Naive thymus-derived CD8-positive, alpha-beta T cell (primary cell): ENCODE measurements at places on chromosomes 7 and 10. TPM values are rescaled to one million over a fixed set of nuclear protein-coding genes. Genes with fewer than 3 reads are reported as not detected.

SERPINE1 gene
- total RNA-seq, result 0.11 TPM

DNA sequence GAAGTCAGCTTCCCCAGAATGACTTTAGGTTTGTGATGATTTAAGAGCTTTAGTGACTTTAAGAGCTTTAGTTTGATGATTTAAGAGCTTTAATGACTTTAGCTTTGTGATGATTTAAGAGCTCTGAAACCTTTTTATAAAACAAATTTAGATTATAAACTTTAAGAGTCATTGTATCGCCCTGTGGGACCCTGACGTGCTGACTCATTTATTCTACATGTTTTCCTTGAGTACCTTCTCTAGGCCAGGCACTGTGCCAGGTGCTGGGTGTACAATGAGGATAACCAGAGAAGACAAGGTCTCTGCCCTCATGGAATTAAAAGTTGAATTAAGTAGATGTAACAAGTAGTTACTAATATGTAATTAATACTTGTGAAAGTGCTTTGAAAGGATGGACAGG lies 45.4 kb downstream of the CNNM1 start:
- no peak for DNase-seq

DNA sequence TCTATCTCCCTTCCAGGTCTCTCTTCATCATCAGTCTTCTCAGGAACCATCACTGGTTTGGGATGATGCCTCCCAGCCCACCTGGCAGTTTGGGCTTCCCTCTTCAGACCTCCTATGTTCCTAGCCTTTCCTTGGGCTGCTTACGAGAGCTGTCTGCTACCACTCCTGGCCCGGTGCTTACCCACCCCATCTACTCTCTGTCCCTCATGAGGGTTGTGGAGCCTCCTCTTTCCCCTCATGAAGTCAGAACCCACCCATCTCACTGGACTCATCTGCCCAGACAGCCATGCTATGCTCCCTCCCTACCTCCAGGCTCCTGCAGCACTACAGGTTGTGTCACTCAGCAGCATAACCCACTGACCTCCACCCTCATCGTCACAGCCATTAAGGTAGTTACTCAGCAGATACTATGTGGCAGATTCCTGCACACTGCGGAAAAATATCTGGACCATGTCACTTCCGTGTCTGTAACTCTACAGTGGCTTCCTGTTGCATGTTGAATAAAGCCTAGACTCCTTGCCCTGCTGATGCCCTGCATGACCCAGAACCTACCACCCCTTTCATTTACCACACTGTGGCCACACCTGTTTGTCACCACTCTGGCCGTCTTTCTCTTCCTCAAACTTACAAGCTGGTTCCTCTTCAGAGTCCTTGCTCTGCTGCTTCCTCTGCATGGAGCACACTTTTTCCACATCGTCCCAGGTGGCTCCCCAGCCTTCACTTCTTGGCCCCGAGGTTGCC lies 2.0 kb downstream of the DBNL start:
- DNase-seq, result peak; percentile 20

- DNase-seq, result no peak
Observed at GRCh38 chr7:20454202-20454601, 123.5 kb downstream of the ITGB8 start.

DNA sequence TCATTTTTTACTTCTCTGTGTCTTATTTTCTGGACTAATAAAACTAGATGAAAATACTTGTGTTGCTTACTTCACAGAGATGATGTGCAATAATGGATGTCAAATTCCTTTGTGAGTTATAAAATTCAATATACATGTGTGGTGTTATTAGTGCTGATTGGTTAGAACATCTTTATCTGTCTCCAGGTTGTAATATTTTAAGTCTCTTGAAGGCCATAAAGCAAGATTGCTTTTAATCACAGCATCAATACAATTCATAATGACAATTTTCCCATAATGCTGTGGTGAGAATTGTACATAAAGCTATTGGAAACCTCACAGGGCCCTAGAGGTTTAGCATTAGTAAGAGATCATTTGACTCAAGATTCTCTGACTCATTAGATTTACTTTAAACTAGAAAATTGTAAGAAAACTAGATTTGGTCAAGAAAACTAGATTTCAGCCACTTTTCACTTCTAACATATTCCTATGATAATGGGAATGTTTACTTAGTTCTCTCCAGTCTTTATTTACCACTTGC lies 963.7 kb downstream of the REEP3 start:
- DNase-seq, result no peak

ARHGAP22 gene
- total RNA-seq, result not detected

FZD1 gene
- not detected for total RNA-seq

MRC1 gene
- total RNA-seq, result 1.3 TPM

- no peak for DNase-seq
Observed at GRCh38 chr10:95211606-95212279, 17.7 kb downstream of the ACSM6 start.

GRCh38 chr7:77696057-77696642 lies at the start of gene RSBN1L:
TSS of gene RSBN1L (plus strand) at chr7:77696459. CDS start at chr7:77696470, 11 bp downstream.
- peak; percentile 98 for DNase-seq

GRCh38 chr10:29647478-29647877 lies 12.7 kb upstream of the SVIL start:
- DNase-seq, result no peak

DNA sequence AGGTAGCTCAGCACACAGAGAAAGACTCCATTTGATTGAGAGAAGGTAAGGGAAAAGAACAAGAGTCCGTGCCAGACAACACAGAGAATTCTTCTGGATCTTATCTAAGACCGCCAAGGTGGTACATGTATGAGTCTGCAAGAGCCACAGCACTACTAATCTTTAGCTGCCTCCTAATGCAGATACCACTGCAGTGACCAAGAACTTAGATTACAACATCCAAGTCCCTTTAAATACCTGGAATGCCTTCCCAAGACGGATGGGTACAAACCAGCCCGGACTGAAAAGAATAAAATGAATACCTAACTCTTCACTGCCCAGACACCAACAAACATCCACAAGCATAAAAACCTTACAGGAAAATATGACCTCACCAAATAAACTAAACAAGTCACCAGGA lies 33.3 kb downstream of the TFEC start:
- no peak for DNase-seq
